Astrocyte (in vitro differentiated cells and primary cell): ENCODE measurements at places on chromosomes 3 and 15.
A peak's percentile ranks its signal among the peaks of the same experiment; 100 is the strongest.

- no peak for DNase-seq
Measured at GRCh38 chr3:99021466-99021865, 120.0 kb upstream of the DCBLD2 start.

DNA sequence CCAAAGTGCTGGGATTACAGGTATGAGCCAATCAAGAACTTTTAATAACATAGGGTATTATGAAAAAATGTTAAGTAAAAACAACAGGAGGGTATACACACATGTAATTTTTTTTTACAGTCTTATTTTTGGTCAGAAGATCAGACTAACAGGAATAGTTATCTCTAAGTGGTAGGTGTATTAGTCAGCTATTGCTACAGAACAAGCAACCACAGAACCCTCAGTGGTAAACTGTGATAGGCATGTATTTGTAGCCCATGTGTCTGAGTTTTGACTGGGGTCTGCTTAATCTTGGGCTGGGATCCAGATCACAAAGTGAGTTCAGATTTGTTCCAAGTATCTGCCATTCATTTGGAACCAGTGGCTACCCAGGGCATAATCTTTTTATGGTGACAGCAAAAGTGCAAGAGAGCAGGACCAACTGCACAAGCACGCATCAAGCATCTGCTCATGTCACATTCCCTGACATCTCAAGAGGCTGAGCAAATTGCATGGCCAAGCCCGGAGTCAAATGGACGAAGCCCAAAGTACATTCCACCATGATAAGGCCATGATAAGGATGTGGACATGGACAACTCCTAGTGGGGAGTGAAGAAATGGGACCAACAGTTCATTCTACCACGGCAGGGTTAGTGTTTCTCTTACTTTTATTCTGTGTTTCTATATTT lies 3.0 kb upstream of the IL5RA start:
- no peak for DNase-seq

DNA sequence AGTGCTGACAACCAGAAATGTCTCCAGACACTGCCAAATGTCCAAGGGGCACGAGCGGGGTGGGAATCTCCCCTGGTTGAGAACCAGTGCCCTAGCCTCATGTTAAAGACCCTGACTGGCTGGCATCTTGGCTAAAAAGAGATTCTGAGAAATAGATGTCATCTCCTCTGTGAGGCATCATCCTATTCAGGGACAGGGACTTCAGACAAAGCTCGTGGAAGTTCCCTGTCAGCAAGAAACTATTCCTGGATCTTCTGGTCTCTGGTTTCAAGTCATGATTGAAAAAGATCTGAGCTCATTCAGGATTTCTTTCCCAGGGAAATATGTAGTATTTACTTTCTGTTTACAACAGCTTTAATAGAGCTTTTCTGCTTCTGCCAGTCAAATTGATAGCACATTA lies 10.8 kb downstream of the WDR5B start:
- no peak for DNase-seq

GRCh38 chr15:99556011-99556410 lies 9.8 kb upstream of the MEF2A start:
- no peak for DNase-seq

DNA sequence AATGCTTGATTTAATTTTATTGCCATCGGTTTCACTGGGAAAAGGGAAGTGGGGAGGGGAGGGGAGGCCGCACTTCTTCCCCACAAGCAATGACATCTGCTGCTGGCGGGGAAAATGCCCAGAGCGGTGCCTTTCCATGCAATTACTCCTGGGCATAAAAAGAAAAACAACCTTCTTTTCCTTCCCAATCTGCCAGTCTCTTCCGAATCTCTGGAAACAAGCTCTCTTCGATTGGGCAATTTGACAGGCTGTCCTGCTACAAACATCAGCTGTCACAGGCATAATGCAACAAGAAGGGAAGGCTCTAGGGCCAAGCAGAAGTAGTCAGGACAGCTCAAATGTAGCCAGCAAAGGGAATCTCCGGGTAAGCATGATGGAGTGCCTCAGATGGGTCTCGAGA lies 93.4 kb upstream of the STRIT1 start:
- DNase-seq, result no peak

DNA sequence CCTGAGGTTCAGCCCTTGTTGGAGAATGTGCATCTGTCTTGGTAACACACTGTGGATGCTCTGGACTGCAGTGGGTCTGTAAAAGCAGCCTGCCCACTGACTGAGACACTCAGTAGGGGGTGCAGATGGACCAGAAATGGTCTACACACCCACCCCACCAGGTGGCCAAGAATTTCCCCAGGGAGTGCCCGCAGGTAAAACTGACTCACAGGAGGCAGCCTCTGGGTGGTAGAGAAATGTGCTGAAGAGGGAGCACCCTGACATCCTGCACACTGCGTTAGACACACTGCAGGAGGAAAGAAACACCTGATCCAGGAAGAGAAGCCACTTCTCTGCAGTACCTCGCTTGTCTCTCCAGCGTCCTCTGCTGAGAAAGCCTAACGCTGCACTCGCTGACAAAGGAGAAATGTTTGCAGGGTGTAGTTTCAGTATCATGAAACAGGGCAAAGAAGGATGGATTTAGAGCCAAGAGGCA lies 109.5 kb upstream of the ABHD17C start:
- no peak for DNase-seq

DNA sequence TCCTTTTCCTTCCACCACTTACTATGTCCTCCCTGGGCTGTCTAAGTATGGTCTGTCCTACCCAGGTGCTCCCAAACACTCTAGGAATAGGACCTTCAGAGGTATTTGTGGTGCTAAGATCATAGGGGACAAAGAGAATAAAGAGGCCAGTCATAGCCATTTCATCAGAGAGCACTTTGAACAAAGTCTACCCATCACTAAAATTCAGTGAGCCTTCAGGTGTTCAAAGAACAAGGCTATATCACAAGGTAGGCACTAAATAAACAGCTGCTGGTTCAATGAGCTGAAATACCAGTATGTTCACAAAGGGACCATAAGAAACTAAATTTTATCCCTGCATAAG lies 38.8 kb downstream of the NBEAL2 start:
- no peak for DNase-seq

GRCh38 chr15:39756806-39757522 lies 25.7 kb downstream of the FSIP1 start:
- DNase-seq, result peak; percentile 44

GRCh38 chr3:185651971-185652370 lies 65.9 kb downstream of the SENP2 start:
- no peak for DNase-seq

GRCh38 chr3:29429055-29429679 lies 148.3 kb downstream of the RBMS3 start:
- DNase-seq, result no peak

GRCh38 chr3:10968401-10968800 lies 24.1 kb upstream of the SLC6A1 start:
- no peak for DNase-seq

DNA sequence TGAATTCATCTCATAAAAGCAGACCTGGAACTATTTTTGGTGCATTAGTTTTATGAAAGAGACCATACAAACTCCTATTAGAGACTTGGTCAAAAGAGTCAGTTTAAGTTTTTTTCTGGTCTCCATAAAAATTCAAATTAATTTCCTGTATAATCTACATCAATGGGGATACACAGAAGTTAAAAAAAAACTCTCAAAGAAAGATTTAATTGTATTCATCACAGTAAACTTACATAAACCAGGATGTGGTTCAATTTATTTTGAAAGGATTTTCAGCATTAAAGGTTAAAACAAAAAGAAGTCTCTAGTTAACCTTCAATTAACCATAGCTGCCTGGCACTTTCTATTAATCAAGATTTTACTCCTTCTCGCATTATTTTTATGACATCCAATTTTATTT lies 530.3 kb upstream of the KCNMB2 start:
- DNase-seq, result no peak

DNA sequence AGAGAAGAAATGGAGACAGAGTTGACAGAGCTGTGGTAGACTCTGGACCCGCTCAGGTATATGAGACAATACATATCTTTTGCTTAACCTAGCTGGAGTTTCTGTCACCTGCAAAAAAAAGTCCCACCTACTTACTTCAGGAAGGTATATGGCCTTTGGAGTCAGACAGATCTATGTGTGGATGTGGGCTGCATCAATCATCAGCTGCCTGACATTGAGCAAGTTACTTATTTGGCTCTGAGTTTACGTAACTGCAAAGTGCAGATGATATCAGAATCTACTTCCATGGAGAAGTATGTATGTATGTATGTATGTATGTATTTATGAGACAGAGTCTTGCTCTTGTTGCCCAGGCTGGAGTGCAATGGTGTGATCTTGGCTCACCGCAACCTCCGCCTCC lies 124.3 kb downstream of the MYLK start:
- no peak for DNase-seq

GRCh38 chr3:178485756-178486155 lies 50.5 kb upstream of the KCNMB2 start:
- peak; percentile 65 for DNase-seq

DNA sequence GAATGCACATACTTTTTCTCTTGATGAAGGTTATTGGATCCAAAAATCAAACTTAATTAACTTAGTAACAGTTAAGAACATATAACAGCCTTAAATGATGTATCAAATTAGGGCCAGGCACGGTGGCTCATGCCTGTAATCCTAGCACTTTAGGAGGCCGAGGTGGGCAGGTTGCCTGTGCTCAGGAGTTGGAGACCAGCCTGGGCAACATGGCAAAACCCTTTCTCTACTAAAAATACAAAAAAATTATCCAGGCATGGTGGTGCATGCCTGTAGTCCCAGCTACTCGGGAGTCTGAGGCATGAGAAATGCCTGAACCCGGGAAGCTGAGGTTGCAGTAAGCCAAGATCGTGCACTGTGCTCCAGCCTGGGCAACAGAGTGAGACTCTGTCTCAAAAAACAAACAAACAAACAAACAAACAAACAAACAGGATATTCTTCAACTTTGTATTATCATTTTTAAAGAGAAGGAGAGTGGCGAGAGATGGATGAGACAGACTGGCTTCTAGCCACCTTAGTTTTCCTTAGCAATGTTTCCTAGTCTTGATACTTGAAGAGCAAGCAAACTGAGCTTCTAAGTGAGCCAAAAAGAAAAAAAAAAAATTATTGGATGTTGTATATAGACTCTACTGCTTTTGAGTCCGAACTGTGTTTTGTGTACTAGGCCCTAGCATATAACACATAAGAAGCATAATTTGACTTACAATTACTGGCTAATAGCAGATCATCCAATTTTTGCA lies 13.8 kb downstream of the SPRED1 start:
- DNase-seq, result peak; percentile 65

DNA sequence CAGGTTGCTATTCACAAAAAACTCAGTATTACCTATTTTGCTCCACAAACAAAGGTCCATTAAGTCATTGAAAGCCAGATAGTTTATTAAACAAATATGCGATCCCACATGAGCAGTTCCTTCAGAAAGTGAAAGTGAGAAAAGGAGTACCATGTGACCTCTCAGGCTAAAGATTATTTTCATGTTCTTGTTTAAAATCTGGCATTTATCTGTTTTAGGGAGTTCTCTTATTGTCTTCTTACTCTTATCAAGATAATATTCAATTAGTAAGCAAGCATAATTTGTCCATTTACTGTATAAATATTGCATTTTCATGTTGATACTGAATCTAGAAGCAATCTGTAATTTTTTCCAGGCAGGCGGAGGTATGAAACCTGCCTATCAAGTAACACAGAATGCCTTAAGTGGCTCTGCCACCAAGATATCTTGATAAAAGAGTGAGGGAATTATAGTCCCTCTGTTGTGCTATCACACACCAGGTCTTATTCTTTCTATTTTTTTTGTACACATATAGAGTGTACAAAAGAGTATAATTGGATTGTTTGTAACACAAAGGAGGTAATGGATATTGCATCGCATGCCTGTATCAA lies 20.1 kb upstream of the PLSCR5 start:
- no peak for DNase-seq

- DNase-seq, result no peak
Measured at GRCh38 chr3:149670742-149671492, 13.1 kb upstream of the WWTR1 start.

GRCh38 chr3:100436951-100437350 lies 35.6 kb downstream of the LNP1 start:
- DNase-seq, result peak; percentile 7

- DNase-seq, result no peak
Measured at GRCh38 chr15:95795386-95795785, 535.1 kb upstream of the NR2F2 start.

DNA sequence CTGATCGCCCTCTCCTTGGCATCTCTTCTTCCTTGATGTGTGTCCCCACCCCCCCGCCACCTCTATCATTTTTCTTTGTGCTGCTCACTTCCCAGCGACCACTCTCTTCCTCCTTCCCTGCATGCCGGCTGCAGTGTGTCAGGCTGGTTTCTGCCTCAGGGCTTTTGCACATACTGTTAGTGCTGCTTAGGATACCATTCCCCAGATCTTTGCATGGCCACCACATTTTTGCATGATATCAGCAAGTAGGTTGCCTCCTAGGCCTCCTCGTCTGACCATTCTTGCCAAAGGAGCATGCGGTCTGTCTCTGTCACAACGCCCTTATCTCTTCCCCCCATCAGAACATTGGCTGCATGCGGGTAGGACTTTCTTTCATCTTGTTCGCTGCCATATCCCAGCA lies 12.5 kb downstream of the FBLN2 start:
- no peak for DNase-seq

DNA sequence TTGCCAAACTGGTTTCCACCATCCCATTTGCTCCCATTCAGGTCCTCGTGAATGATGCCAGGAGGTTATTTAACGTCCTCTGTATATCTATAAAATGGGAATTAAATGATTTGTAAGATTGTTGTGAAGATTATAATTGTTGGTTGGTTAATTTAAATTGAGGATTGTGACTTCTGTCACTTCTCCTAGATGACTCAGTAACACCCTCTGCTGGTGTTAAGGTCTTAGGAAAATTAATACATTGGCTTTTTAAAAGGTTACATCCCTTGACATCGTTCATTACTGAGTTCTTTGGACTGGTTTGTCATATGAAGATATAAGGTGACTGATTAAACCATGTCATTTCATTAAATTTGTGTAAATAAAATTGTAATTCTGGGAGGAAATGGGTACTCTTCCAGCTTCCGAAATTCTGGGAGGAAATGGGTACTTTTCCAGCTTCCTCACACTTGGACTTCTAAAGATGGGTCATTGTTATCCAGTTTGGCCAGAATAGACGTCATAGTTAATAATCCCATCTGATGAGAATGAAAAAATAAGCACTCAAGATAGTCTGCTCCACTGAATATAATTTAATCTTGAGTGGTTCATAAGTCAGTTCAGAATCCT lies 33.3 kb upstream of the PAQR5 start:
- peak; percentile 14 for DNase-seq

DNA sequence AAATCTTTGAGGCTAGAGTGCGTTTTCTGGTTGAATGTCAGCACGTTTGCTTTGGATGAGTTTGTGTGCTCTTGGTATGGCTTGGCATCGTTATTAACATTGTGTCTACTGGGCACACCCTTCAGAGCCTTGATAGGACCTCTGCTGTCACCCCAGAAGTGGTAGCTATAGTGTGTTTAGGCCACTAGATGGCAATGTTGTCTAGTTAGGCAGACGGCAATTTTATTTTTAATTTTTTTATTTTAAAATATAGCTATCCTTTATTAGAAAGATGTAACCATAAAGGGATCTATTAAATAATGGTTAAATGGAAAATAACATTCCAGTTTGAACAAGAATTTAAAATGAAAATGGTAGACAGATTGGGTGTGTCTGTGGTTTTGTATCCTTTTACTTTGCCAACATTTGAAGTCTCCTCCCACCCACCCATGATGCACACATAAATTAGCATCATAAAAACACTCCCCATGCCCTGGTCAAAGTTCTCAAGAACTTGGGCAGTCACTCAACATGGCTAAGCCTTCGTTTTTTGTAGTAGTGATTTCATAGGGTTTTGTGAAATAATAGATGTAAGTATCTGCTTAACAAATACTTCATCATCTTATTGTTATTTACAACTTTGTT lies 200.7 kb downstream of the KCNH8 start:
- no peak for DNase-seq
